ENCODE measurements at places on chromosomes 7 and 10.

DNA sequence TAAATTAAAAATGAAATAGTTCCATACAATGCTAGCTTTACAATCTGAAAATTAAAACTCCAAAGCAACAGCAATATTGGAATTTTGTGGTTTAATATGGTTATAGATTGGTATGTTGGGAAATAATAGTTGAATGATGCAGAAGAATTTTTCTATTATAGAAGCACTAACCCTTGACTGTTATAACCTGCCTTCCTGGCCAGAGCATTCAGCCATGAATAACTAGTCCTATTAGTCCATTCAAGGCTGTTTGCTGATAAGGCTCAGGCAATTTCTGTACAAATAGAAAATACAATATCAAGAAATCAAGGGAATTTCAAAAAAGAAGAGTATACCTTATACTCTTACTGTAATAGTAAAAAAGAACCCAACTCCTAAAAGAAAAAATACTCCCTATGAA lies 101.6 kb upstream of the SP4 start:
- no peak for DNase-seq

DNA sequence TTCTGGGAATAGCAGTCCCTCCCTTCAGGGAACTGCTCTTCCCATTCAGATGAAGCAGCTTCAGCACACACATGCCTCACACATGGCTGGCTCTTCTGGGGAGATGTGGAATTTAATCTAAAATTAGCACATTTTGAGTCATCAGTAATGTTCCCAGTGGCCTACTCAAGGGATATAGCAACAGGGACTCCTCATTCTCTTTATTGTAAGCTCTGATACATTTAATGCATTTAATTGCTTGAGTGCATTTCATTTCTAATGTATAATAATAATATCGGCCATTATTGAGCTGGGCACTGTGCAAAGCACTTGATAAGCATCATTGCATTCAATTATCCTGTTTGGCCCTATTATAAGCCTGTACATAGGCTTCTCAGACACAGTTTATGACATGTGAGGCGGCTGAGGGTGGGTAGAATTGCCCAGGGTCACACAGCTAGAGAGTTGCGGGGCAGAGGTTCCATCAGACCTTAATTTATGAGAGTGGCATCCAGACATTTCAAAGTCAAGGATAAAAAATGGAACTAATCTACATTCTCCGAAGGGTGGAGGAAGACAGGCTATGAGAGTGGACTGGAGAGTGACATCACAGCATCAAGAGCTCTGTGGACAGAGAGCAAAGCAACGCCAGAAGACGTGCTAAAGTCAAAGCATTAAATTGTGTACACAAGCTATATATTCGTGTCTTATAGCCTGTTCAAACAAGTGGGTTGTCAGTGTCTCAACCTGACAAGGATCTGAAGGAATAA lies 76.8 kb downstream of the LANCL2 start:
- no peak for DNase-seq

DNA sequence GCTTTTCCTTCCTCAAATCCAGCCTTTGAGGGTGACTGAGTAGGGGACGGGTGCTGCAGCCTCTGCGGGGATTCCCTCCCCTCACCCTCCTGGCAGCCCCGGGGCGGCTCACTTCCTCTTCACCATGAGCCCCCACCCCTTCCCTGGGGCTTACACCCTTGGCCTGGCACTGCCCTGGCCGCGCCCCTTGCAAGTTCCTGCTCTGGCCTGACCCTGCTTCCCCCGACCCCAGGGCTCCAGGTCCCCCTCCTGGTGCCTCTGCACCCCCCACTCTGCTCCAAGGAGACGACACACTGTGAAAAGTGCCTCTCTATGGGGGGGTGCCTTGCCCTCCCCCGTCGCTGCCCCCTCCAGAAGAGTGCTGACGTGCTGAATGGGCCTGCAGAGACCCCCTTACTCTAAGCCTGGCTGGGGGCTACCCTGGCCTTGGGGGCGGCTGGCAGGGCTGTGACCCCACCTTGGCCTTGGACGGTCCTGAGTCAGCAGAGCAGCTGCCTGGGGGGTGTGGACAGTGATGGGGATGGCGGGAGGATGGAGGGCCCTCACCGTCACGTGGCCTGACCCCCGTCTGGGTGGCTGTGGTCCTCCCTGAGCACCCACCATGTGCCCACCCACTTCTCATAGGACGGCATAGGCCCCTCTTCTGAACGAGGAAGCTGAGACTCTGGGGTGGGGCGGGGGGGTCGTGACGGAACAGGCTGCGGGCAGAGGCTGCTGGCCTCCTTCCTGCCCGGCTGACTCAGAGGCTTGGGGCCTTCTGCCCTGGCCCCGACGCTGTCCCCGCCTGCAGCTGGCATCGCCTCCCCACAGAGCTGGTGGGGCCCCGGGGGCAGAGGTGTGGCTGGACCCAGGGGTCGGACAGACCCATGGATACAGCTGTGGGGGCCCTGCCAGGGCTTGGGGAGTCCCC lies 9.8 kb downstream of the LFNG start:
- DNase-seq: no peak

- DNase-seq: no peak
Observed at GRCh38 chr10:12510501-12510941, 161.2 kb downstream of the CAMK1D start.

DNA sequence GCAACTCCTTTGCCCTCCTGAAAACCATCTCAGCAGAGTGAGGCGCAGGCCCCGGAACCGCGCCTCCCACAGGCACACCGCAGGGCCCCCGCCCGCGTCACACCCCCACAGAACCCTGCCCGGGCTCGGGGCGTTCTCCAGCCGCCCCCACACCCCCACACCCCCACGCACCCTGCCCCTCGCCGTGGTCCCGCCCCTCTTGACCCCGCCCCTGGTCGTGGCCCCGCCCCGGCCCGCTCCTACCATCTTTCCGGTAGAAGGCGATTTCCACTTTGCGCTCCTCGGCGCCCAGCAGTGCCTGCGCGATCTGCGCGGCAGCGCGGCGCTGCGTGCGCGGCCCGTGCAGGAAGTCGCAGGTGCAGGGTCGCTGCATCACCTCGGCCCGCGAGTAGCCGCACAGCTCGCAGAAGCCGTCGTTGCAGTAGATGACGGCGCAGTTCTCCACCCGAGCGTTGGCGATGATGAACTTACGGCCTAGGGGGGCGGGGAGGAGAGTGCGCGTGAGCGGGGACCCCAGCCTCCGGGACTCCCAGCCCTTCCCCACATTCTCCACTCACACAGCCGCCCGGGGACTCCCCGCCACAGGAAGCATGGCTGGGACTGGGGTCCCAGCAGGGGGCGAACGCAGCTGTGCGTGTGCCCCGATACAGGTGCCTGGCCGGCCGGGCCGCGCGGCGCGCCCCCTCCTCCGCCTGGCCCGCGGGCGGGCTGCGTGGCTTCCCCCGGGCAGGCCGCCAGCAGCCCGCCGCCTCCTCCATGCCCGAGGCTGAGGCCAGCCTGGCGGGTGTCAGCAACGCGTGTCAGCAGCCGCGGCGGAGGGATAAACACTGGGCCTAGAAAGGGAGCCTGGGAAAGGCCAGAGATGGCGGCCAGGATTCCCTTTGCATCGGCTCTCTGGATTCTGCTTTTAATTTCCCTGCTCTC lies 3.4 kb downstream of the KCNH2 start:
- no peak for DNase-seq

DNA sequence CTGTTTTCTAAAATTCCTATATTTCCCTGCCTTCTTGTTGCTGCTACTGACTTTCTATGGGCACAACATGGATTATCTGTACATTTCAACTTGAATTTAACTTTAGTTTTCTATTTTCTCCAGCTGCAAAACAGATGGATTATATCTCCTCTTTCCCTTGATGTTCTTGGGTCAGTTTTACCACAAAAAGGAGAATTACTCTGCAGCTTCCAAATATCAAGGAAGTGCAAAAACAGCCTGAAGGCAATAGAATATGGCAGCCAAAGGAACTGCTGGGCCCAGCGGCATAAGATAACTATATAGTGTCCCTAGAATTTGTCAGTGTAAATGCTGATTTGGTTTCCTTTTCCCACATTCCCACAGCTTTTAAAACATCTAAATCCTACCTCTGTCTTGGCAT lies 29.1 kb downstream of the CPED1 start:
- DNase-seq: no peak

DNA sequence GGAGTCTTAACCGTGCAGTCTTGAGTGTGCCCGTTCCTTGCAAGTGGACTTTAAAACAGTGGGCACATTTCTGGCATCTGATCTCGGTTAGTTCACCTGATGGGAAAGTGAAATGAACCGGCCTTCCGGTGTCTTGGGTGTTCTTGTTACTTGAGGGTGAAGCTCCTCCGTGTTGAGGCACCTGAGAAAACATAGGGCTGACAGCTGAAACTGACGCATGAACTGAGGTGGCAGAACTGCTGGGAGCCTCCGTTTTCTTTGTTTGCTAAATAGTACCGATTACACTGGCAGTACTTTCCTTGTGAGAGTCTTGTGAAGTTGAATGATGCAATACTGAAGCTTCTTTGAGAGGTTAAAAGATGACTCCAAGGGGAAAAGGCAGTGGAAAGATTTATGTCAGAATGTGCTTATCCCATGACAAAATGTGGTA lies 62.8 kb upstream of the SAMD8 start:
- DNase-seq: no peak

DNA sequence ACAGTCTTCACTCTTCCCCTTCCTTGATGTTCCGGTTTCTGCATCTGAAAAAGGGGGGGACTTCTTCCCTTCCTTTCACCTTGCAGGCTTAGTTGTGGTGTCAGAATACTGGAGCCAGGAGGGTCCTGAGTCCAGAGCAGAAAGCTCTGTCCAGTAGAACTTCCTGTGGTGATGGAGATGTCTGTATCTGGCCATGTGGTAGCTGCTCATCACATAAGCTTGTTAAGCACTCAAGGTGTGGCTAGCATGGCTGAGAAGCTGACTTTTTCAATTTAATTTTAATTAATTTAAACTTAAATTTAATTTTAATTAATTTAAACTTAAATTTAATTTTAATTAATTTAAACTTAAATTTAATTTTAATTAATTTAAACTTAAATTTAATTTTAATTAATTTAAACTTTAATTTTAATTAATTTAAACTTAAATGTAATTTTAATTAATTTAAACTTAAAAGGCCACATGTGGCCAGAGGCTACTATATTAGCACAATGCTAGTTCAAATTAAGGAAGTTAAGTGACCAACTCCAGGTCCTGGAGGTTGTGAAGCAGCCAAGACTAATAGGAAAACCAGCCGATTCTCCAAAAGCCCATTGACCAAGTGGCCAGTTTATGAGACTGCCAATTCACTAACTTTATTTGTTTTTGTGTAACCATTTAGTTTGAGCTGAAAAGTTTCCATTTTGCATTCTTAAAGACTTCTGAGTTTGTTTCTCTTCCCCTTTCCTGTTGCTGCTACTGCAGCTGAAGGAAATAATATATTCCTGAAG lies 16.3 kb downstream of the MSRB2 start:
- DNase-seq: no peak

DNA sequence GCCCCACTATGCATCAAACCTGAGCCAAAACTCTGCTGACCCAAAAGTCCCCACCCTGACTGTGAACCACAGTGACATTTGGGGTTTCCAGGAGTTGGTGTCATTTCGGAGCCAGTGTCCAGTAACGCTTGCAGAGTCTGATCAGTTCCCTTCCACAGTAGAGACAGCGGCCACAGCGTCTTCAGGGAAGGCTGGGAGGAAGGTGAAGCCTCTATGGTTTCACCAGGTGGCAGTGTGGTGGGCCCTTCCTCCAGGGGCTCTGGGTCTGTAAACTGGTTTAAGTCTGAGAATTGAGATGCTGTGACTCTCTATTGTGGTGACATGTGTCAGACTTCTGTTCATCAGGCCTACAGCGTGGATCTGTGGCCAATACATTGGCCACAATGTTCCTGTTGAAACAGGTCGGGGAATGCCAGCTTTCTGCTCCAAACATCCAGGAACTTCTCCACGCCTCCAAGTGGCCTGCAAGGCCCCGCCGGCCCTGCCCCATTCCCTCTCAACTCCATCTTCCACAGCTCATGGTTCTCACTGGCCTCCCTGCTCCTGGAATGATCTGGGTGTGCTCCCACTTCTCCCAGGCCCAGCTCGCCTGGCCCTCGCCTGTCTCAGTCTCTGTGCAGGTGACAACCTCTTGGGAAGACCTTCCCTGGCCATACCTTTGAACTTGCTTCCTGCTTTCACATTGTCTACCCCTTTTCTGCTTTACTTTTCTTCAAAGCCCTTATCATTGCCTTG lies 124.5 kb upstream of the FAM20C start:
- DNase-seq: no peak

- DNase-seq: no peak
Observed at GRCh38 chr7:11297764-11298163, 324.1 kb downstream of the PHF14 start.

- DNase-seq: no peak
Observed at GRCh38 chr10:69959911-69960310, 92.7 kb upstream of the MACROH2A2 start.

GRCh38 chr10:10847387-10847786 lies 170.3 kb upstream of the CELF2 start:
- DNase-seq: no peak

DNA sequence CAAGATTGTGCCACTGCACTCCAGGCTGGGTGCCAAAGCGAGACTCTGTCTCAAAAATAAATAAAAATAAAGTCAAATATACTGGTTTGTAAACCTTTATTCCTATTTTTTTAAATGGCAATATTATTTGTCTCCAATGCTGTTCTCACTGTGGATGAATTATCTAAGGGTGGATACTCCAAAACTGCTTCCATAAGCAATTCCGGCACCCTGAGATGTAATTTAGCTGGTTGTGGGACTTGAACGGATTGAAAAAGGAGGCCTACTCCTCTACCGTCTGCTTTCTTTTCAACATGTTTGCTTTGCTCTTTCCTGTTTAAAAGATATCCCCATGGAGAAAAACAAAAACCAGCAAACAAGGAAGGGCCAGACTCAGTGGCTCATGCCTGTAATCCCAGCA lies 54.4 kb downstream of the SLC35B4 start:
- no peak for DNase-seq

DNA sequence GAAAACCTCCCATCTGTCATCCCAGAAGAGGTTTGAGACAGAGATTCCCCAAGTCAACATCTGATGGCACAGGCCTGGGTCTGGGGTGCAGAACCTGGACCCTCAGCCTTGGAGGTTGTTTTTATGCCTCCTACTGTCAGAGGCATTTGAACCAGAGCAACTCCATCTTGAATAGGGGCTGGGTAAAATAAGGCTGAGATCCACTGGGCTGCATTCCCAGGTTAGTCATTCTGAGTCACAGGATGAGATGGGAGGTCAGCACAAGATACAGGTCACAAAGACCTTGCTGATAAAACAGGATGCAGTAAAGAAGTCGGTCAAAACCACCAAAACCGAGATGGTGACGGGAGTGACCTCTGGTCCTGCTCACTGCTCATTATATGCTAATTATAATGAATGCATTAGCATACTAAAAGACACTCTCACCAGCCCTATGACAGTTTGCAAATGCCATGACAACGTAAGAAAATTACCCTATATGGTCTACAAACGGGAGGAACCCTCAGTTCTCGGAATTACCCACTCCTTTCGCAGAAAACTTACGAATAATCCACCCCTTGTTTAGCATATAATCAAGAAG lies 92.0 kb downstream of the ITGA8 start:
- DNase-seq: no peak

Measured in left renal pelvis (tissue), 4 donors.